Neural crest cell (in vitro differentiated cells): ENCODE measurements at places on chromosomes 3 and 15. TPM values are rescaled to one million over a fixed set of nuclear protein-coding genes. Genes with fewer than 3 reads are reported as not detected.

SOX2 gene
- total RNA-seq = 105 and 110 TPM in 2 replicates

ITPKA gene
- total RNA-seq = 1.3 and 1.5 TPM in 2 replicates

- H3K4me1 ChIP-seq = peaks cover 24% of the 10 kb centered on the region
- peak overlapping the region; percentile 54 for H3K27ac ChIP-seq
- H3K27me3 ChIP-seq = no peaks in the 10 kb centered on the region
- H3K36me3 ChIP-seq = no peaks in the 10 kb centered on the region
These were observed 40.3 kb upstream of the PTPRG start for GRCh38 chr3:61520966-61521628.

DNA sequence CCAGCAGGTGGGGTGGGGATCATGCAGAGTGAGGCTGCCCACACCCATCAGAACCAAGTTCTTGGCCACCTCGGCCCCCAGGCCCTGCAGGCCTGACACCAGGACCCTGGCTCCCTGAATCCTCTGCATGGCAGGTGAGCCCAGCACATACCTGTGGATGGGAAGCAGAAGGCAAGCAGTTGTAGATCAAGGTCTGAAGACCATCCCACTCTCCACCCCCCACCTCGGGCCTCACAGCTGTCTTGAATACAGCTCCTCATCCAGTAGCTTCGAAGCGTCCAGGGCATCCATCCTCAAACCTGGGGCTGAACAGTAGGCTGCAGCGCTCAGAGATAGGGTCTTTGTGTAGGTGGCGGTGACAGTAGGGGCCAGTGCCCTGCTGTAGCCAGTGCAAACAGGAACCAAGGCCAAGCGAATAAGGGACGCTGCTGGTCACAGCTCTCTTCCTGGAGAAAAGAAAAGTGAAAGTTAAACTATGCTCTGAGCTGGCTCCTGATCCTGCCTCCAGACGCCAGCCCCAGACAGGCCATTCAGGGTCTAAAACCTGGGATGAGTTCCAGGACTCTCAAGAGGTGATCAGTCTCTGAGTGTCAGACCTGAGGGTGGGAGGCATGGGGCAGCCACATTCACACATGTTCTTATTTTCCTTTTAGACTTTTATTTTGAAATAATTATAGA, at the start of gene UBA7:
Gene UBA7, minus strand, starts transcription at position 457 of the 678 bp plus-strand sequence. Its CDS starts 166 bp downstream, at position 291.
- H3K27ac ChIP-seq = peak within 1 kb of the TSS; percentile 62
- no peaks in the 10 kb centered on the region for H3K27me3 ChIP-seq
- peaks cover under 1% of the 10 kb centered on the region for H3K4me1 ChIP-seq
- no peaks in the 10 kb centered on the region for H3K36me3 ChIP-seq

DNA sequence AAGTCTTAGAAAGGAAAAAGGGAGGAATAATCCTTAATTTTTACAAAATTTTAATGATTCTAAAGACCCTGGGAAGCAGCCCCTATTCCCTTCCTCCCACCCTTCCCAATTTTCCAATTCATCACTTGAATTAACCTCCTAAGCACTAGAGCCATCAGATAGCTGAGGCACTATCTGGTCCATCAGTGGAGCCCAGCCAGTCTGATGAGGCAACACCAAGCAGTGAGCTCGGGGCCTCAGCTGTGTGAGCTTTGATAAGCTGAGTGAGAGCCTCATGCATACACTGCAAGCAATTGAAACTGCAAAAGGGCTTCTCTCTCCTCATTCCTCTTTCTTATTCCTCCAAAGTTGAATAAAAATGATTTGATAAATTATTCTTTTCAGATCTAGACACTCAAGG, 31.9 kb downstream of the TUSC7 start:
- peaks cover under 1% of the 10 kb centered on the region for H3K36me3 ChIP-seq
- H3K27ac ChIP-seq = no peak overlapping the region
- peaks cover 2% of the 10 kb centered on the region for H3K27me3 ChIP-seq
- no peak for DNase-seq

DNA sequence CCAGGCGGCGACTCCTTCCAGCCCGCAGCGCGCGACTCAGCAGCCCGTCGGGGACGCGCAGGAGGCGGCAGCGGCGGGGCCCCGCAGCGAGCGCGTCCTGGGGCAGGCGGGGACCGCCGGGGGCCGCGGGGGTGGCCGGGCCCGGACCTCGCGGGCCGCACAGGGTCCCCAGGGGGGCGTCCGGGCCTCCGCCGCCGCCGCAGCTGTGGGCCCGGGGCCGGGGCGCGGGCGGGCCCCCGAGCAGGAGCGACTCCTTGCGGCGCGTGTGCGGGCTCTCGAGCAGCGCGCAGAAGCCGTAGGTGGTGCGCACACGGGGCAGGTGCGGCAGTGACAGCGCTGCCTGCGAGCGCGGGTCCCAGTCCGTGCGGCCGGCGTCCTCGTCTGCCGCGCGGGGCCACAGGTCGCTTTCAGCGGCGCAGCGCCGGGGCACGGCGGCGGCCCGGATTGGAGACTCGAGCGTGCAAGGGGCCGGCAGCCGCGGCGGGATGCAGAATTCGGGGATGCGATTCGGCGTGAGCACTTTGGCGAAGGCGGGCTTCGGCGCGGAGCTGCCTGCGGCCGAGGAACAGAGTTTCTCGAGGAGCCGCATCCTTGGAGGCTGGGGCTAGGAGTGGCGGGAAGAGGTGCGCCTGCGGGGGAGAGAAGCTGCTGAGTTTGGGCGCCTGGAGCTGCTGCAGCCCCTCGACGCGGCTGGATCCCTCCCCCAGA, 535 bp downstream of the C2CD4B start:
- peaks cover 89% of the 10 kb centered on the region for H3K27me3 ChIP-seq
- H3K4me3 ChIP-seq = peak overlapping the region; percentile 85
- peaks cover 4% of the 10 kb centered on the region for H3K4me1 ChIP-seq
- H3K36me3 ChIP-seq = no peaks in the 10 kb centered on the region
